HepG2 (cell line): ENCODE measurements at places on chromosomes 7 and 10. TPM values are rescaled to one million over a fixed set of nuclear protein-coding genes. Genes with fewer than 3 reads are reported as not detected.

The LLCFC1 gene
- total RNA-seq, result not detected in 2 replicates

The SLC26A5 gene
- 0.11 TPM in 1 of 2 replicates, not detected in the other for total RNA-seq

The DDC gene
- 93.3 and 126 TPM in 2 replicates for total RNA-seq

The FAM180A gene
- total RNA-seq, result not detected in 2 replicates

The CYP3A5 gene
- 1.7 and 5.7 TPM in 2 replicates for total RNA-seq

The CDC14C gene
- 0.09 TPM in 1 of 2 replicates, not detected in the other for total RNA-seq

The ADIRF gene
- 0.40 and 0.44 TPM in 2 replicates for total RNA-seq

The MSS51 gene
- 0.18 and 0.91 TPM in 2 replicates for total RNA-seq

The HABP2 gene
- 0.13 TPM in 1 of 2 replicates, not detected in the other for total RNA-seq

The TRIM73 gene
- 4.5 and 5.7 TPM in 2 replicates for total RNA-seq

The MYOF gene
- total RNA-seq, result 0.42 and 0.66 TPM in 2 replicates

The SNX8 gene
- 20.6 and 33.7 TPM in 2 replicates for total RNA-seq

The GAD2 gene
- total RNA-seq, result not detected in 2 replicates

The HMX2 gene
- total RNA-seq, result not detected in 2 replicates

The ETV1 gene
- 0.24 and 0.48 TPM in 2 replicates for total RNA-seq

The NKX1-2 gene
- total RNA-seq, result not detected in 2 replicates

The GPR141 gene
- not detected in 2 replicates for total RNA-seq
